ENCODE measurements at places on chromosomes 16 and 17.

DNA sequence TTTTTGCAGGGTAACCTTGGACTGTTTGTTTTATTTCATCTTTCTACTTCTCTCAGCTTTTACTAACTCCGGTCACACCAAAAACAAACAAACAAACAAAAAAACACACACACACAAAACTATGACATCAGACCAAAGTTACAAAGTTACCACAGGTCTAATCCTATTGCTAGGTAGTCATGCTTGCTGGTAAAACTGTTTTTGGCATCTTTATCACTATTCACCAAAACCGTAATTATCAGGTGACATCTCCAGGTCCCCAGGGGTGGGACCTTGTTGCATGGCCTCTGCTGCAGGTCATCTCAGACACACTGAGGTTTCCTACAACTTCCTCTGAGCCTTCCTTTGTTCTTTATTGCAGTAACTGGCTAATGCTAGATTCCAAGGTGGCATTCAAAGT lies 162.3 kb downstream of the ABCA8 start:
- DNase-seq: no peak

DNA sequence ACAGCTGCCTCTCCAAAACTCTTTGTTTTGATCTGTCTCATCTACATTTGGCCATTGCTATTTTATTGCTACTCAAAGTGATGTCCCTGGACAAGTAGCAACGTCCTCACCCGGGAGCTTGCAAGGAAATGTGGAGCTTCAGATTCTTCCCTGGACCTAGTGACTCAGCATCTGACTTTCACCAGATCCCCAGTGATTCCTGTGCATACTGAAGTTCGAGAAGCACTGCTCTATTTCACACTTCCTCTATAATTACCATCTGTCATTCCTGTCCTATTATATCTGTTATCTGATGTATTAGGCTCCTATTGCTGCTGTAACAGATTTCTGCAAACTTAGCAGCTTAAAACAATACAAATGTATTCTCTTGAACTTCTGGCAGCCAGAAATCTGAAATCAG lies 28.5 kb upstream of the VAT1L start:
- no peak for DNase-seq

DNA sequence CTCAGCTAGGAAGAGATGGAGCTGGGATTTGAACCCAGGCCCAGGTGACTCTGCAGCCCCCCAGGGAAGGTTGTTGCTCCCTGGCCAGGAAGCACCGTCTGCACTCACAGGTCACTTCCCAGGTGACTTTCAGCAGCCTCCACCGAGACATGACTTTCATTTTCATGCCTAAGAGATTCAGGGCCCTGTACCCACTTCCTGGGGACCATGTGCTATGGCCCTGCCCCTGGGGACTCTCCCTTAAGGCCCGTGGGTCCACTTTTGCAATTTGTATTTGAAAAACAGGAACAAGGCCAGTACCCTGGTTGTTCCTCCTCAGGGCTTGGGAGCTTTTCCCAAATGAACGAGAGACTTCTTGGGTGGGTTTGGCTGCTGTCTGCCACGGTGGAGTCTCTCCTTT lies 191.0 kb downstream of the IRF8 start:
- DNase-seq: no peak

- DNase-seq: no peak
These were observed 73.7 kb upstream of the ZNF423 start for GRCh38 chr16:49929626-49930025.
